ENCODE measurements at places on chromosomes 3 and 15.

DNA sequence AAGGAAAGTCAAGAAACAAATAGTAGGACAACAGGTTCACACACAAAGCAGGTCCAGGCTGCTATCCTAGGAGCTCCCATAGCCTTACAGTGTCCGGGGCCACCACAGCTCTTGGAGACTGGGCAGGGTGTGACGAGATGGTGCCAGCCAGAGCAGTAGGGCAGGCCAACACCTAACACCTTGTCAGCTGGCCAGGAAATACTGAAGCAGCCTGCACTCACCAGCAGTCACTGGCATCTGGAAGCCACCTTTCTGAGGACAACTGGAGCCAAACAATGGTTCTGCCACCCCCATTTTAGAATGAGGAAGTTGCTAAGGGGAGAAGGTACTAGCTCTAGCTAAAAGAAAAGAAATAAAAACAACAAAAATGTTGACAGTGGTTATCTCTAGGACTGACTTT lies 47.2 kb downstream of the CCDC12 start:
- no peak overlapping the region for H3K4me3 ChIP-seq
- peaks cover 42% of the 10 kb centered on the region for H3K36me3 ChIP-seq
- H3K27me3 ChIP-seq = no peaks in the 10 kb centered on the region
- H3K4me1 ChIP-seq = peaks cover 54% of the 10 kb centered on the region
- peak overlapping the region; percentile 59 for H3K27ac ChIP-seq
- DNase-seq = no peak

GRCh38 chr3:113297287-113297686 lies 85.9 kb downstream of the BOC start:
- no peaks in the 10 kb centered on the region for H3K4me1 ChIP-seq
- no peak for DNase-seq
- H3K4me3 ChIP-seq = no peak overlapping the region
- no peak overlapping the region for H3K27ac ChIP-seq

- DNase-seq = no peak
- H3K27me3 ChIP-seq = no peaks in the 10 kb centered on the region
- H3K36me3 ChIP-seq = no peaks in the 10 kb centered on the region
These were observed 395.3 kb downstream of the GAP43 start for GRCh38 chr3:116018646-116019045.

- H3K27me3 ChIP-seq = no peaks in the 10 kb centered on the region
These were observed 12.4 kb upstream of the TTBK2 start for GRCh38 chr15:42932833-42933515.

DNA sequence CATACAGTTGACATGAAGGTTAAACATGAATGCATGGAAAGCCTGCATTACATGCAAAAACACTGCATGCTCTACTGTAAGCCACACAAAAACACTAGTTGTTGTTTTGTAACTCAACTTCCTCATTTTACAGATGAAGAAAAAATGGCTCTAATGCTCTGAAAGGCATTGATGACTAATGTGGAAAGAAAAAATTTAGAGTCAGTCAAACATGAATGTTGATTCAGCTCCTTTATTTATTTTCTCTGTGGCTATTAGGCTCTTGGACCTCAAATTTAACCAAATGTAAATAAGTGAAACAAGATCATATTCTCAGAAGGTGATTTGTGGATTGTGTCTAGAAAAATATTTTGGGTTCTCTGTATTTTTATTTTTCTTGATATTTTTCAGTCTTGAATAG lies 336.7 kb upstream of the ZNF717 start:
- H3K4me1 ChIP-seq = no peaks in the 10 kb centered on the region
- H3K36me3 ChIP-seq = no peaks in the 10 kb centered on the region
- no peak for DNase-seq
- H3K27me3 ChIP-seq = no peaks in the 10 kb centered on the region
